Hematopoietic multipotent progenitor cell treated with erythropoietin and hydrocortisone succinate and interleukin-3 and kit ligand, for 17 days (in vitro differentiated cells): ENCODE measurements at places on chromosomes 3 and 15.

DNA sequence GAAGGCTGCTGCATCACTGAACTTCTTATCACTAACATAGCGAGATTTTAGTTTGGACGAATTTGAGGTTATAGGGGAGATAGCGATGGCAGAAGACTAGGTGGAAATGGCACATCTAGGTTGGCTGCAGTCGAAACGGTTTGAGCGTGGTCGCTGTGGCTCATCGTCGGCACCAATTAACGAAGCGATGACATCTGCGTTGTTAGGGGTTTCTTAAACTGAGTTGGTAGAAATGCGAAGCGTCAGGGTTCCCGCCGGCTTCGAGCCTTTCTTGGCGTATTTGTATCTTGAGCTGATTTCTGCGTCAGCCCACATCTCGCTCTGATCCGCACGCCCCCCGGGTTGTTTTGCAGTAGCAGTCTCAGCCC is 319 bp downstream of the LNP1 start:
- no peak for DNase-seq

GRCh38 chr15:68543165-68544008 is 35.4 kb upstream of the CORO2B start:
- no peak for DNase-seq

DNA sequence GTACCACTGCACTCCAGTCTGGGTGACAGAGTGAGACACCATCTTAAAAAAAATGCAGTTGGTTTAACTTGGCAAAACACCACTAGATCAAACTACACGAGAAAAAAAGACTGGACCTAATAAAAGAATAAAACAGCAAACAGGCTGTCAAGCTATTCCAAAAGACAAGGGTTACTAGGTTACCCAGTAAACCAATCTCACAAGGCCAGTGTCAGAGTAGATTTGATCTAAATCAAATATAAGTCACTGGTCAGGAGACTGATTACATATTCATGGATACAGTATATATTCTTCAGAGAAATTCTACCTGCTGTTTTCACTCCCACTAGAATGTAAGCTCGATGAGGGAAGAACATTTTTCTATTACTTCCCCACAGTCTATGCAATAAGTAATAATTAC is 2.5 kb upstream of the GANC start:
- no peak for DNase-seq

DNA sequence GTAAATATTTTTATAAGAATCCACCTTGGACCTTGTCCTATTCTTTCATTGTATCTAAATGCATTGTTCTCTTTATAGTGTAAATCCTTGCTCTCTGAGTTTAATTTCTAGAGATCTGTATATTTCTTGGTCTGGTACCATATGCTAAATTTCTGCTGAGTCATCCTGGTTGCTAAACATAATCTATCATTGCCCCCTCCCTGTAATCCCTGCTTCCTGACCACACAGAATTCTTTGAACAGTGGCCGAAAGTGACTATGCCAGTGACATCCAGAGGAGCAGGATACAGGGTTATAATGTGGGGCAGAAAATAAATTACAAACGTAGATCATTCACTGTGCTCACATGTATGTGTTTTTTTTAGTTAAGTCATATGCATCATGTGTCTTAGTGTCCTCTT is 143.1 kb downstream of the DIPK2A start:
- peak; percentile 40 for DNase-seq

GRCh38 chr3:135965129-135965505 is 411 bp upstream of the PPP2R3A start:
- no peak for DNase-seq

GRCh38 chr3:127690106-127690505 is 17.4 kb downstream of the ABTB1 start:
- DNase-seq, result no peak

GRCh38 chr15:79674124-79674465 is 222.7 kb downstream of the MTHFS start:
- DNase-seq, result no peak

DNA sequence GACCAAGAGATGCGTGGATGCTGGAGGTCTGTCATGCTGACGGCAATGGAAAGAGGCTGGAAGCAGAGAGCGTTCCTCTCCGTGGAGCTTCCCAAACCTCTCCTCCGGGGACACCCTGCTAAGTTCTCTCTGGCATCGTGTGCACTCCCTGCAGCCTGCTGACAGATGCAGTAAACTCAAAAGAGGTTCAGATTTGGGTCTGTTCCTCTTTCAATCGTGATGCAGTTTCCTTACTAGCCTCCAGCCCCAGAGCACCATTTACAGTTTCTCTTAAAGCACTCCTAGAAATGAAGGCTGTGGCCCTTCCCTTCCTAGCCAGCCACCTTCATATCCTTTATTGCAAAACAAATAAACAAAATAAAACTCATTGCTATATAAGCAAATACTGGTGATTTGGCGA is 47.3 kb upstream of the LRRC58 start:
- no peak for DNase-seq
